ENCODE measurements at places on chromosomes 3 and 15. TPM values are rescaled to one million over a fixed set of nuclear protein-coding genes. Genes with fewer than 3 reads are reported as not detected.

Gene CX3CR1
- 0.43 TPM for total RNA-seq

Gene OCA2
- 0.10 TPM for total RNA-seq

Gene TEX55
- total RNA-seq = not detected

Gene TNFAIP8L3
- total RNA-seq = 1.1 TPM

Gene NANOGP8
- 0.45 TPM for total RNA-seq

Gene ZNF80
- total RNA-seq = not detected

- DNase-seq = no peak
Measured at GRCh38 chr3:78052746-78053145, 1012.8 kb downstream of the ROBO2 start.

- DNase-seq = no peak
Measured at GRCh38 chr3:162117961-162118360, 621.4 kb downstream of the OTOL1 start.

GRCh38 chr3:107938143-107938542 lies 152.7 kb downstream of the CD47 start:
- DNase-seq = no peak

- no peak for DNase-seq
Measured at GRCh38 chr3:84304214-84304613, 654.6 kb upstream of the CADM2 start.

- DNase-seq = no peak
Measured at GRCh38 chr15:63363292-63363691, 18.4 kb downstream of the CA12 start.

DNA sequence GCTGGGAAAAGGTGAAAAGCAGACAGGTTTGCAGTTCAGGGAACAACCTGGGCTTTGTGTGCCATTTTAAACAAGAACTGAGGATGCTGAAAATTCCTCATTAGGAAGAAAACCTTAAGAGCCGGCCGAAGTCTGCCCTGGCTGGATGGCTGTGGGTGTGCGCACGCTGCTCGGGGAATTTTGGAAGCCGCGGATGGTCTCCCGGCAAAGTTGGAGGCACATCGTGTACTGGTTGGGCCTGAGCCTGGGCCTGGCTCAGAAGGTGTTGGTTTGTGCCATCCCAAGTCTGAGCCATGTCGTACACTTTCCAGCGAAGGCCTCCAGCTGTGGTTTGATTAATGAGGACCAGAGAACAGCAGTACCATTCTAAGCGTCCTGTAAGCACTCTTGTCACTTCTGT lies 188.2 kb downstream of the ATP10A start:
- no peak for DNase-seq

DNA sequence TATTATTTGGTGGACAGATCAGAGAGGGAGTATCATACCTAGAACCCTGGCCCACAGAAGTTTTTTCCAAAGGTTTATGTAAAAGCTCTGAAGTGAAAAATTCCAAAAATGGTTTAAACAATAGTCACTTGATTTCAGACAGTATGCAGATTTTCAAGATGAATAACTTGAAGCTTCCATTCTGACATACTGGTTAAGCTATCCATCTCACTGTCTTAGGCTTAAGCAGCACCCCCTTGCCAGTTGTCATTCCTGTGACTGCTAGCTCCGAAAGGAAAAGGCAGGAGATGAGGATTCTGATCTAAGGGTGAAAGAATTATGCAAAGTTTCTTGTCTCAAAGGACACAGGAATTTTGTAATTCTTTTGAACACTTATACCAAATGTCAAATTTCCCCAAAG lies 337.5 kb upstream of the THBS1 start:
- DNase-seq = no peak

DNA sequence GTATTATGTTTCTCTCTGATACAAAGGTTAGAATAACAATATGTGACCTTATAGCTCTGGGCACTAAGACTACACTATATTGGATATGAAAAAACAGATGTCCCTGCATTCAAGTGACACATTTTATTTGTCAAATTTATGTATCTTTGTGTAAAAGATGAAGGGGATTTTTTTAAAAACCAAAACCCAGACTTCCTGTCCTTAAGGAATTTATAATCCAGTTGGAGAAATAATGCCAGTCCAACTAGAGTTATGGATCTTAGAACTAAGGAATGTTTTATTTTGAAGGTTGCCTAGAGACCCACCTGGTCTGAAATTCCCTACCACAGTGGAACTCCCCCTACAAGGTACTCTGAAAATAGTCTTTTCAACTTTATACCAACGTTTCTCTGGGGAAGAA lies 33.3 kb upstream of the PIK3CB start:
- no peak for DNase-seq

- no peak for DNase-seq
Measured at GRCh38 chr3:111691293-111691909, 96.3 kb upstream of the ZBED2 start.

DNA sequence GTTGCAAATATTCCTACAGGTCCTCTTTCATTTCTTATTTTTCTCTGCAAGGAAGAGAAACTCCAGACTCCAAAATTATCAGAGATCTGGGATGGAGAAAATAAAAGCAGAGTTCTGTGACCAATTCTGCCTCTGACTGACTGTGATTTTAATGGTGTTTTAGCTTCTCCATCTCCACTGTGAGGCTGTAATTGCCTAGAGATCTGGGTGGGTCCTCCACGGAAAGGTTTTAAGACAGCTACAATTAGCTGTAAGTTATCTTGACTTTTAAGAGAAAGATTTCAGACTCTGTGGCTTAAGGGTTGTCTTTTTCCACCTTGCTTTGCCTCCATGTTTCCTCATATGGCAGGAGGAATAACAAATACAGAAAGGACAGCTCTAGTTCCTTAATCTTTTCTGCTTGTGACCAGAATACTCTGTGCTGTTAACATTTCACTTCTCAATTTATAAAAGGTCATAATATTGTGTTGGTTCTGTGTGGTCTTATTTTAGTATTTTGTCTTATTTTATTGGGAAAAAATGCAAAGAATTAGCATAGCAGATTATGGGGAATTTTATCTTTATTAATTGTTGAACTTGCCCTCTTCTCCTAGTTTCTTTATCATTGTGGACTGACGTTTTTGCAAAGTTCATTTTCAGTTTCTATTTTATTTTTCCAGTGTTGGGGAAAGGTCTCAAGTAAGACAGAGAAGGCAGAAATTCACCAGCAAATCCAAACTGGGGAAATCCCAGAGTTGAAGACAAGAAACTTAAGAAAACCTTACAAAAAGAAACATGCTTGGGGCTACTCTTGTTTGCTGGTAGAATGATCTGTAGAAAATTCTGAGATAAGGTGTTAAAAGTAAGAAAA lies 157.9 kb downstream of the RAP2B start:
- DNase-seq = no peak

DNA sequence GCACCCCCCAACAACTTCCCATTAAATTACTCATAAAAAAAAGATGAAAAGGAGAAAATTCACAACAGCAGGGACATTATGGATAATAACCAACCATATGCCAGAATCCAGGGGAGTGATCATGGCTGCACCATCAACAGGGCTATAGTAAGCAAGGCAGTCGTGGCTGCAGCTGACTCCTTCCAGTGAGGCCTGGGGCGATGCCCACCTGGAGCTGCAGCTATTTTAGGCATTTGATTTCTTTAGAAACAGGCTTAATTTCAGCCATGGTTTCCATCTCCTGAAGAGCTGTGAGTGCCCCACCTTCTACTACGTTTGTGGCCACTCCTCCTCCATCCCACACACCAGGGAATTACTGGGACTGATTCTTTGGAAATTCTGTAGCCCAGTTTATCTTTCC lies 84.0 kb downstream of the MINAR1 start:
- DNase-seq = no peak

DNA sequence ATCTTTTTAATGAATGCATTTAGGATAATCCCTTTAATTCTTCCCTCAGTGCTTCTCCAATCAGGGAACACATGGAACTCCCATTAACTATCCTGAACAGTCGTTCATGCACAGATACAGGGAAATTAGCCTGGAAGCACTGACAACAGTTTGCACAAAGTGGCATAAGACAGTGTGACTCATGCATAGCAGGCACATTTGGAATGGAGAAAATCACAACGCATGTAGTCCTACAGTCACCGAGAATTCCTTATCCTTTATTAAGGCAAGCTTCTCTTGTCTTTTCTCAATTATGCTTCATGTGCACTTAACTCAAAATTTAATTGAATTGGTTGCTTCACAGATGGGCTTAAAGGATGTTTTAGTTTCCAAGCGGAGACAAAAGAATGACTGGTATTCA lies 155.0 kb upstream of the CRBN start:
- no peak for DNase-seq

DNA sequence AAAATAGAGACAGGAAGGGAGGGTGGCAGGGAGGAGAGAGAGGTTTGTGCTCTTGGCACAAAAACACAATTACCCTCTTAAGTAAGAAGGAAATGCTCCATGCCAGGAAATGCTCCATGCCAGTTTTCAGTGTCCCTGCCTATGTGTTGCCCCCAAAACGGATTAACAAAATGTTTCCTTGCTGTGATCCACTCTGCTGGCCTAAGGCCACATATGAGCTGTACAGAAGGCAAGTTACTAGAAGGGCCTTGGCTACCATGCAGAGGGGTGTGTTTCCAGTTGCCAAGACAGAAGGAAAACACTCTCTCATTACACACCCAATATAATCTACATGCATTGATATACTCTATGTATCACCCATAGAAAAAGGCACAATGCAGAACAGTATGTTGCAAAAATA lies 98.2 kb upstream of the PTPRG start:
- no peak for DNase-seq

GRCh38 chr3:94996743-94997142 lies 933.9 kb downstream of the NSUN3 start:
- no peak for DNase-seq

- DNase-seq = no peak
Measured at GRCh38 chr3:158471639-158472294, 99.2 kb upstream of the MLF1 start.

DNA sequence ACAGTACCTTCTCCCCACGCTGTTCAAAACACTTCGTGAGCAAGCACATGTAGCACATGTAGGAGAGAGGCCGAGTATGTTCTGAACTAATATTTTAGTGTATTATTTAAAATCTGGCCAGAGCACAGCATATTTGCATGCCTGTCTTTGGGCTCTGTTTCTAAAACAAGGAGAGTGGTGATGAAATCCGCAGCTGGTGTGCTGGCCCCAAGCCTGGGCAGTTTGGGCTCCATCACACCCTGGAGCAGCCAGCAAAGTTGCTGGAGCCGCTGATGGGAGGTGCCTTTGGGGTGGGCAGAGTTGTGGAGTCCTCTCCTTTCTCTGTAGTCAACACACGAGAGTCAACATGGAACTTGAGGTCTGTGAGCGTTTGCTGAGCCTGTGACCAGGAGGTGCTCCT lies 116.6 kb downstream of the SLCO3A1 start:
- no peak for DNase-seq

- no peak for DNase-seq
Measured at GRCh38 chr3:144692488-144692887, 720.9 kb downstream of the DIPK2A start.

- peak; percentile 79 for DNase-seq
Measured at GRCh38 chr3:12984023-12984823, 89.0 kb downstream of the IQSEC1 start.

DNA sequence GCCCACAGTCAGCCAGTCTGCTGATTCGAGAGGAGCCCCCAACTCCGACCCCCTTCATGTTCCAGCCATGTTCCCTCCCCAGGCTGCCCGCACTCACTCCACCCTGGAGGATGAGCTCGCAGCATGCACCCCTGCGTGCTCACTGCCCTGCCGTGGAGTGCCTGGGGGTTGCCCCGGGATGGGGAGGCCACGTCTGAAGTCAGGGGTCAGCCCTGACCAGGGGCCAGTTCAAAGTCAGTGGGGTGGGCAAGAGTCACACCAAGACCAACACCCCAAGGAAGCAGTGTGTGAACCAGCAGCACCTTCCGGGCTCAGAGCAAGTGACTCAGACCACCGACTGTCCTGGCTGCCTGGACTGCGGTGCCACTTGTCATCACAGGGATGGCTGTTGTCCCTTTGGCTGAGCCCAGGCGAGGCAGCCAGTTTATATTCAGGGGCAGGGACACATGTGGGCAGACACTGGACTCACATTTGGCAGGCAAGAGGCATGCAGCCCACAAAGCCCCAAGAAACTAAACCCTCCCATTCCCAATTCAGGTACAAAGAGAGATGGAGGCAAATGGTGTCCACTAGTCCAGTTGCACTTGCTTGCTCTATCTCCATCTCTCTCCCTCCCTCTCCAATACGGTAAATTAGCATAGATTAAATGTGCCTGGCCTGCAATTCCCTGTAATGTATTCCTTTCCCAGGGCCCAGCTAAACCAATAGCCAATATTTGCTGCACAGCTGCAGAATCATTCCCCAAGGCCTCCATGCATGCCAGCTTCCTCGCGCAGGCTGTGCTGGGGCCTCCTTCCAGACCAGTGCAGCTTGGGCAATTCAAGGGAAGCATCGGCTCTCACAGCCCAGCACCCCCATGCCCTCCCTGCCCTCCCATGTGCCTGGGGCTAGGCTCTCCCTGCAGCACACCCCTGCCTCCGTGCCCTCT lies 135.7 kb upstream of the IQSEC1 start:
- DNase-seq = no peak

DNA sequence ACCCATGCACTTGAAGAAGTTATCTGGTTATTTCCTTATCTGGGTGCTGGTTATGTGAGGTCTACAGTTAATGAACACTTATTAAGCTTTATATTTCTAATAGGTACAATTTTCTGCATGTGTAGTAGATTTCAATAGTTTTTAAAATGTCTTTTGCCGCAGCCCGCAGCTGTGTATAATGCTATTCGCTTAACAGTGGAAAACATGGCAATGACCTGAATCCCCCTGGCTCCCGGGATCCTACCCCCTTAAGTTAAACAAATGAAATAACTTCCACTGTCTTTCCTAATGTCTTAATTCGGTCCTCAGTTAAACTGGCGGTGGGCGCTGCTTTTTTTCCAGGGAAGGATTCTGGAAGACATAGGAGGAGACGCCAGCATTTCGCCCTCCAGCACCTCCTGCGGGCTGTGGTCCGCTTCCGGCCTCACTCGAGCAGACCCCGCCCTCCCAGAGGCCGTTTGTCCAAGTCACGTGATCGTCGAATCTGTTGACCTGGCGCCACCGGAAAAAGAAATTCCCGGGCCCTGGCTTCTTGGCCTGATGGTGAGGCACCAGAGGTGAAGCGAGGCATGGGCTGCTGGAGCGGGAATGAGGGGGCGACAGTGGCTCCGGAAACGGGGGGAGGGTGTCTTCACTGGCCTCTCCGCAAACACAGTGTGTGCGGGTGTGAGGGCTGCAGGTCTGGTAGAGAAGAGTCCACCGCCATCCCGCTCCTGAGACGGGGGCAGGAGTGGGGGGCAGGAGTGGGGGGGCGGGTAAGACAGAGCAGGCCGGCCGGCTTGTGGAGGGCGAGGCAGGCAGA lies 45.6 kb upstream of the CSPG4 start:
- DNase-seq = peak; percentile 91

DNA sequence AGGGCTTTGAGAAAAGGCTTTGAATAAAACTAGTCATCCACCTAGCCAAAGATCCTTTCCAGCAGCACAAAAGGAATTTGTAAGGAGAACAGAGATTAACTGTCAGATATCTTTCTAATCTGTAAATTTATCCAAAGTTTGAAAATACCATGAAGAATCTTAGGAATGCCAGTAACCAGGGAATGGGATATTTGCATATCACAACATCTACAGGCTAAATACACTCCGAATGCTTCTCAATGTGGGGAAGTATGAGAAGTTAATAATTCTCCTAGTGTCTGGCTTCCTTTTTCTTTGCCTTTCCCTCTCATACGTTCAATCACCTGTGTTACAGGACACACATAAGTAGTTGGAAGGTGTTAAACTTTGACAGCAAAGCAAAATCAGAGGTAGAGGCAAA lies 7.8 kb downstream of the ANAPC13 start:
- no peak for DNase-seq
